ENCODE measurements at places on chromosomes 2 and 18. TPM values are rescaled to one million over a fixed set of nuclear protein-coding genes. Genes with fewer than 3 reads are reported as not detected.

GAREM1 gene
- 0.28 TPM for total RNA-seq

PLEKHH2 gene
- total RNA-seq: 1.2 TPM

SCYGR2 gene
- not detected for total RNA-seq

FRZB gene
- not detected for total RNA-seq

HNRNPA3 gene
- total RNA-seq: 172 TPM

UCN gene
- total RNA-seq: 5.4 TPM

RASGRP3 gene
- 2.2 TPM for total RNA-seq

PHOSPHO2 gene
- 7.4 TPM for total RNA-seq

PRKAG3 gene
- not detected for total RNA-seq

GALNT14 gene
- total RNA-seq: 0.32 TPM

SKA1 gene
- 0.28 TPM for total RNA-seq

CLEC4F gene
- total RNA-seq: not detected

METTL8 gene
- total RNA-seq: 17.5 TPM

SERPINB11 gene
- not detected for total RNA-seq

TRIM54 gene
- total RNA-seq: not detected

C2orf80 gene
- not detected for total RNA-seq

SRSF7 gene
- 314 TPM for total RNA-seq

HTR2B gene
- total RNA-seq: not detected

PLGLB2 gene
- 3.3 TPM for total RNA-seq

ZDBF2 gene
- total RNA-seq: 18.6 TPM

MRPL53 gene
- 72.8 TPM for total RNA-seq

NDC80 gene
- total RNA-seq: 3.8 TPM

FBXO36 gene
- total RNA-seq: 0.75 TPM

Measured in CD4-positive, alpha-beta memory T cell (primary cell).